Progenitor cell of endocrine pancreas (in vitro differentiated cells): ENCODE measurements at places on chromosomes 6 and 20.

- DNase-seq = no peak
Observed at GRCh38 chr6:118584911-118585310, 36.8 kb downstream of the PLN start.

DNA sequence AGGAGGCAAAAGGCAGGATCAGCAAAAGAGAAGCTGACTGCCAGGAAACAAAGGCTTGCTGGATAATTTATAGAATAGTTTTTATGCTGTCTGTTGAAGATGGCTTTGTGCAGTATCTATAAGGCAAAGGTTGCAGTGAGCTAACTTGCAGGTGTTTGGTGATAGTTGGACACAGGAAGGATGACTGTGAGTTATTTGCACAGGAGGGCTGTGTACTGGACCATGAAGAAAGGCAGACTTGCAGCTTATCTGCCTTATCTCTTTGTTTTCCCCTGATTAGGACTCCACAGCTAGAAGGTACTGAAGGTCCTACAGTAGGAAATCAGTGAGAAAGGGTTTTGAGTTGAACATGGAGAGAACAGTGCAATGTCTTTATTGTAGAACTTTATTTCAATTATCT, 2.1 kb downstream of the BTN1A1 start:
- DNase-seq = no peak

- DNase-seq = no peak
Observed at GRCh38 chr20:3164763-3165410, 5.2 kb upstream of the FASTKD5 start.

- no peak for DNase-seq
Observed at GRCh38 chr6:39791311-39791710, 865 bp upstream of the DAAM2 start.

GRCh38 chr6:138988469-138988834, 399 bp upstream of the REPS1 start:
- DNase-seq = no peak

GRCh38 chr6:6920987-6921313, 186.8 kb upstream of the RREB1 start:
- no peak for DNase-seq

GRCh38 chr20:62606016-62606415, 36.3 kb upstream of the SLCO4A1 start:
- no peak for DNase-seq

GRCh38 chr6:107642095-107642860, 152.4 kb downstream of the SOBP start:
- no peak for DNase-seq

DNA sequence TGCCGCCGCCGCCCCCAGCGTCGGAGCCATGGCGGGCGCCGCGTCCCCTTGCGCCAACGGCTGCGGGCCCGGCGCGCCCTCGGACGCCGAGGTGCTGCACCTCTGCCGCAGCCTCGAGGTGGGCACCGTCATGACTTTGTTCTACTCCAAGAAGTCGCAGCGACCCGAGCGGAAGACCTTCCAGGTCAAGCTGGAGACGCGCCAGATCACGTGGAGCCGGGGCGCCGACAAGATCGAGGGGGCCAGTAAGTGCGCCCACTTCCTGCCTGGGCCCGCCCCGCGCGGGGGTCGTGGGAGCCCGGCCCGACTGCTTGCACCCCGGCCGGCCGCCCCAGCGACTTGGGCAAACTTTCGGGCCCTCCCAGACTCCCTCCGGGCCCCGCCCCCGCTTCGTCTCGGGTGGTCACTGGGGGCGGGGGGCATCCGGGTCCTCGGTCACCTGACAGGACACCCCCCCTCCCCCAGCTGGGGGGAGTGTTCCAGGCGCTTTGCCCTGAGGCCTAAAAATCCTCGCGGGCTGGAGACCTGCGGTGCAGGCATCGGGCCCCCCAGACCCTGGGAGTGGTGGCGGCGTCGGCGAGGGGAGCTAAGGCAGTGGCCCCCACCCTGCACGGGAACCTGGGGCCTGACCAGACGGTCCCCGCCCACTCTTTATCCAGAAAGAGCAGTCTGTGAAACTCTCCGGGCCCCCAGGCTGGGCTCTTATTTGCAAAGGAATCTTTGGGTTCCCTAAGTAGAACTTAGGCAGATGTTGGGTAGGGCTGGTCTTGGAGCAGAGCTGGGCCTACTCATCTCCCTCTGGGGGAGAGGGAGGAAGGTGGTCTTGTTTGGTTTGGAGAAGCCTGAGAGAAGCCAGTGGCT, 501 bp downstream of the PLCG1 start:
- peak; percentile 66 for DNase-seq

GRCh38 chr20:21437816-21438215, 40.5 kb upstream of the NKX2-4 start:
- DNase-seq = no peak

DNA sequence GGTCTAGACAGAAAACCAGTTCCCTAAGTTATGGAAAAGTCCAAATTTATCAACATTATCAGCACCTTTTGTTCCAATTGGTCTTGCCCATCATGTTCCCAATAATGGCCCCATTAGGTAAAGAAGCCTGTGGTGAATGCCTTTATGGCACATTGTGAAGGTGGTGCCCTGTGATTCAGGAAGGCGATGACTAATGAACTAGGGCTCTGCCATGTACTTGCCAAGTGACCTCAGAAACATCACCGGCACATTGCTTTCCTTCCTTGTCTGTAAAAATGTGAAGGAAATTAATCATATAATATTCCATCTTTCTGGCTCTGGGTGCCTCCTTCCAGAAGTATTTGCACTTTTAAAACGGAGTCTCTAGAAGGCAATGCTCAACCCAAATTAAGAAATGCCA, 132.3 kb downstream of the UNC5CL start:
- no peak for DNase-seq

- no peak for DNase-seq
Observed at GRCh38 chr6:139882234-139882633, 507.8 kb upstream of the CITED2 start.

- no peak for DNase-seq
Observed at GRCh38 chr20:53828682-53829254, 235.1 kb upstream of the ZNF217 start.

DNA sequence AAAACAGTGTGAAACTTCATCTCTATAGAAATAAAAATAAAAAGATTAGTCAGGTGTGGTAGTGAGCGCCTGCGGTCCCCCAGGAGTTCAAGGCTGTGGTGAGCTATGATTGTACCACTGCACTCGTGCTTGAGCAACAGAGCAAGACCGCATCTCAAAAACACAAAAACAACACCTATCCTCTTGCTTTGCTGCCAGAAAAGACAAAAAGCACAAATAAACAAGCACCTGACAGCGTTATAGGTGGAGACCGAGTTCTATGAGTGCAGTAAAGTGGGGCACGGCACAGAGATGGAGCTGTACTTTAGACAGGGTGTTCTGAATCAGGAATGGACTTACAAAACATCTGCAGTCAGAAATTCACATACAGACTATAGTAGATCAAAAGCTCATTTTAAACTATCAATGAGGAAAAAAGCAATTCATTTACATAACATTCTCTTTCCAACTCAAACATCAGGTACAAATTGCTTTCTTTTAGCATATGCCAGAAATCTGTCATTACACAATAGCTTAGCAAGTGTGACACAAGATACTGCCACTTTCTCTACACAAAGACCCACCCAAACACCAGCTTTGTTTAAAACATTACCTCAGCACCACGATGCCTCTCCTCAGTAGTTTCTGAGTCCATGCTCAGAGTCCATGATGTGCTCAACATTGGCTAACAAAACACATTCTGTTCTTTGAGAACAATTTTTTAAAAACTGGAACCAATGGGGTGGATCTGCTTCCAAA, 10.1 kb downstream of the EZR start:
- no peak for DNase-seq

GRCh38 chr6:35299674-35300073, 2.1 kb downstream of the DEF6 start:
- no peak for DNase-seq

DNA sequence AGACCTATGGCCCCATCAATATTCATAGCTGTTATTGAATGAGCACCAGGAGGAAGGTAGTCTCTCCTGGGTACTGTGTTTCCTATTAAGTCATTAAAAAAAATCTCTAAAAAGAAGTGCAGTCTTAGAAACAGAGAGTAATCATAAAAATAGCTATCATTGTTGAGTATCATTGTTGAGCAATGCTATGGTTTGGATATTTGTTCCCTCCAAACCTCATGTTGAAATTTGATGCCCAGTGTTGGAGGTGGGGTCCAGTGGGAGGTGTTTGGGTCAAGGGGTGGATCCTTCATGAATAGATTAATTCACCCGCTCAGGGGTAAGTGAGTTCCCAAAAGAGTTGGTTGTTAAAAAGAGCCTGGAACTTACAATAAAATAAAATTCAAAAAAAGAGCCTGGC, 88.1 kb upstream of the IYD start:
- DNase-seq = no peak

GRCh38 chr20:62544505-62545055, 68.8 kb upstream of the GATA5 start:
- DNase-seq = no peak

GRCh38 chr6:37127961-37128862, 41.7 kb upstream of the PIM1 start:
- no peak for DNase-seq

DNA sequence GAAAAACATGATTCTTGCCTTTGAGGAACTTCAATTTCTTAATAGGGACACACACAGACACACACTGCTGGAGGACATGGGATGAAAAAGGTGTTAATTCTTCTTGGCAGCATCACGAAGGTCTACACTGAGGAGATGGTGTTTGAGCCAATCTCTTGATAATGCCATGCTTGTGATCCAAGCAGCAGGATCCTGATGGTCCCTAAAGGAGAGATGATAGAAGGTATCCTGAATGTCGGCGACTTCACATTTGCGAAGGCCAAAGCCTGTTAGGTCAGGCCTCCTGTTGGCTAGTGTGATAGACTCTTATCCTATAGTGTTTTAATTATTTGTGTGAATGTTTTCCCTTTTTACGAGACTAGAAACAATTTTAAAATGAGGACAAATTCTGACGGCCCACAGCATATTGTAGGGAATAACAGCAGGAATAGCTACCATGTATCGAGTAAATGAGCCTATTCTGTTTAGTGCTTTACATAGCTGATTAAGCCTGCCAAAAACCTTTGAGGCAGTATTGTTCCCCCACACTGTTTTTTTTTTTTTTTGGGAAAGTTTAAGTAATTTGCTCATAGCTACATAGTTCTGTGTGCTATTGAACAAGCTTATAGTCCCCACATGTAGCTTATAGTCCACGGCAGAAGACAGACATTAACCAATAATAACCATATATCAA, 15.3 kb upstream of the TFB1M start:
- no peak for DNase-seq

GRCh38 chr6:125207956-125208355, 54.4 kb downstream of the TPD52L1 start:
- no peak for DNase-seq

DNA sequence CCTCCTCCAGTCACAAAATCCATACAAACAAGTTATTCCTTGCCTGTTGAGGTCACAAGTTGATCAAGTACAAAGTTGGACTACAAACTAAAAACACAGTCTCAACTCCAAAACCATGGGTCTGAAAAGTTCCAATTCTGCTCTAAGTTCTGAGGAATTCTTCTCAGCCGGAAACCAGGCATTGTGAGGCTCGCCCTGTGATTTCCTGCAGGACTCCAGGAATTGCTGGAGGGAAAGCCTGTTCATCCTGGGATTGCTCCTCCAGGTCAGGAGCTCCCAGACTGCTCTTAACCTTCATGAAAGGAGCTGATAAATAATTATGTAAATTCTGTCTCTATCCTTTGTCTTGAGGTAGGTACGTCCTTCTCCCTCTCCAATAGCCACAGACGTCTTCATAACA, 8.5 kb downstream of the TRAM2 start:
- no peak for DNase-seq

- no peak for DNase-seq
Observed at GRCh38 chr6:140061110-140062042, 686.9 kb upstream of the CITED2 start.

DNA sequence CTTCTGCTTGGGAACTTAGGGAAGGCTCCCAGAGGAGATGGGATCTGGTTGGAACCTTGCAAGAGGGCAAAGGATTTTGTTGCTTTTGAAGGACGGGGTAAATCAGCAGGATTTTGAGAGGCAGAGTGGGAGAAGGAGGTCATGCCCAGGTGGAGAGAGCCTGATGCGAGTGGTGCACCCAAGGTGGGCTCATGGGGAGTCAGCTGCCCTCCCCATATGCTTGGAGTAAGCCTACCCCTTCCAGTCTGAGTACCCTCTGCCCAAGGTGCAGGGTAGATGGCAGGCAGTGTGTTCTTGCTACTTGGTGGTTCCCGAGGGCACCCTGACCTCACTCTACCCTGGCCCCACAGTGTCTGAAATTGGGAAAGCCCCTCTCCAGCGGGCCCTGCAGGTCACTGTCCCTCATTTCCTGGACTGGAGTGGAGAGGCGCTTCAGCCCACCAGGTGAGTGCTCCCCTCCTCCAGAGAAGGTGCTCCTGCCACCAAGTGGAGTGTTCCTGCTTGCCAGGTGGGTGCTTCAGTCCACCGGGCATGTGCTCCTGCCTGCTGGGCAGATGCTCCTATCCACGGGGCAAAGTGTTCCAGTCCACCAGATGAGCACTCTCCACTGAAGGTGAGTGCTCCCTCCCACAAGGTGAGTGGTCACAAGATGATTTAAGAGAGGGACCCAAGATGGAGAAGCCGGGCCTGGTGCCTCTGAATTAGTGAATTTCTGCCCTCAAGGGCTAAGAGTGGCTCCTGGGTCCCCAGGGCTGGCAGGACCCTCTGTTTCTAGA, 3.4 kb downstream of the BPIFB2 start:
- no peak for DNase-seq

DNA sequence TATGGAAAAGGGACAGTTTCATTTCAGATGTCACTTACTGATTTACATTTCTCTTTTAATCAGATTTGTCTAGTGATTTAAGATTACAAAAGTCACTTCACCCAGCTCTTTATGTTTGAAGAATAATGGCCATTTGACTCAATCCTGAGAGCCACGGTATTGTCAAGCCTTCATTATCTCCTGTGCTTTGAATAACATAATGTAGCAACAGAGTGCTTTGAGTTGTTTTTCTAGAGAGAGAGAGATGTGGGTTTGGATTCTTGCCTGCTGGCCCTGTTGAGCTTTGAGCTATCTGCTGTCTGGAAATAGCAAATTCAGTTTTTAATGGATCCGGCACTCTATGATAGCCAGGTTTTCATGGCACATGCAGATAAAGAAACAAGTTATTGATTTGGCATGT, 478.4 kb upstream of the SOX4 start:
- DNase-seq = no peak

DNA sequence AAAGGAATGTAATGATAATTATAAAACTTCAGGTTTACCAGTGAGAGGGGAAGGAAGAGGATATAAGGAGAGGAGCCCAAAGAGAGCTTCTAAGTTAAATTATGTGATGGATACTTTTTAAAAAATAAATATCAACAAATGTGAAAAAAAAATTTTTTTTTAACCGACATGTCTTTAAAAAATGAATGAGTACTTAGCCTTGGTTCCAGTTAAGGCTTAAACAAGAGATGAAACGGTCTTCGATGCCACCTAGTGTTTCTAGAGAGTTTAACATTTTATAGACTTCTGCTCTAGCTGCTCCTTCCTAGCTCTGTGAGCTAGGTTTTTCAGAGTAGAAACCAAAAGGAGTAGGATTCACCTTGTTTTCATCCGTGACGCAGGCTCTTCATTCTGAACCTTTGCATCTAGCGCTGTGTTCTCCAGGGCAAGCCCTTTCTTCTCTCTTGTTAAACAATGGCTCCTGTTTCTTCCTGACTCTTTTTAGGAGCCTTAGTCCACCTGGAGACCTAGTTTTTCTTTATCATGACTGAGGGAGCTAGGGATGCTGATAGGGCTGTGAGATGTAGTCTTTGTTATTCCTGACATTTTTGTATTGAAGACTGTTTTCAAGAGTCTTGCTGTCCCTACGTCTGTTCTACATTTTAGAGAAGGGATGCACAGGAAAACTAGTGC, 42.4 kb upstream of the GNRH2 start:
- no peak for DNase-seq
